AML-193 (cell line): ENCODE measurements at places on chromosomes 7 and 10.

GRCh38 chr10:58856508-58857240, 319.8 kb upstream of the PHYHIPL start:
- DNase-seq = no peak

GRCh38 chr7:40288827-40289226, 154.0 kb downstream of the SUGCT start:
- no peak for DNase-seq

- DNase-seq = no peak
Observed at GRCh38 chr7:66867198-66867790, 53.7 kb upstream of the TMEM248 start.

DNA sequence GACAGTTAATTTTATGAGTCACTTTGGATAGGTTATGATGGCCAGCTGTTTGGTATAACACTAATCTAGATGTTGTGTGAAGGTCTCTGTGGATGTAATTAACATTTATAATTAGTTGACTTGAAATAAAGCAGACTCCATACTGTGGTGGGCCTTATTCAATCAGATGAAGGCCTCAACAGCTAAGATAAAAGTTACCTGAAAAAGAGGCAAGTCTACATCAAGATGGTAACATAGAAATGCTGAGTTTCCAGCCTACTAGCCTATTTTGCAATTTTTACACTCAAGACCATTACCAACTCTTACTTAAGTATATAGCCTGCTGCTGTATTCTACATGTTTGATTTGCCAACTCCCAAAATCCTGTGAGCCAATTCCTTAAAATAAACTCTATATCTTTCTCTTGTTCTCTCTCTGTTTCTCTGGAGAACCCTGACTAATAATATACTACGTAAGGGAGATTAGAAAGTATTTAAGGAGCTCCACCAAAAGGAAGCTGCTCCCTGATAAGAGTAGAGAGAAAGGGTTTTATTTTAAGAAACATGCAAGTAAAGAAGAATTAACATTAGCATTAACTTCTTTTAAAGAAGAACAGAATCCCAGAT, 42.7 kb downstream of the ZNF438 start:
- no peak for DNase-seq

DNA sequence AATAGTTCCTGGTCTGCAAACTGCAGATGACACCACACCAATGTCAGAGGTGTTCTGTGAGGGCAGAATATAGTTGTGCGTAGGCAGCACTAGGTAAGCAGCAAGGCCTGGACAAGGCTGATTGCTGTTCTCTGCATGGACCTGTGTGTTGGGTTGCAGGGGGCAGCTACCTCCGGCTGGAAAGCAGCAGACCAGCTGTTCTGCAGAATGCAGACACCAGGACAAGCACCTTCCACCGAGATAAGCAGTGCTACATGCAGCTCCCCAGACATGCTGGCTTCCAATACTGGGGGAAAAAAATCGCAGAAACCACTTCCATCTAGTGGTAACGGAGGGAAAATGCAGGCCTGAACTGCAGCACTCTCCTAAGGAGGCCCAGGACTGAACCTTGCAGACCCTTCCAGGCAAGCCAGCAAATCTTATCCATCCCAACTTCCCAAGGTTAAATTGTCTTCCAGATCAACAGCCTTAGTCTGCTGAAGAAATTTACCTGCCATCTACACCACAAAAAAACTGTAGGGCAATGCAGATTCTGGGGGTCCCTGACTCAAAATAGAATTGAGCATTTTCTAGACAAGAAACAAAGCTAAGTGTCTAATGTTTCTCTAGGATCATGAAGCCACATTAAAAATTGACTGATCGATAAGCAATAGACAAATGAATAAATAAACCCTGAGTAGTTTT, 50.5 kb upstream of the COBL start:
- DNase-seq = peak; percentile 17

- no peak for DNase-seq
Observed at GRCh38 chr10:130064783-130065182, 45.8 kb downstream of the C10orf143 start.

GRCh38 chr7:129652914-129653313, 41.4 kb downstream of the NRF1 start:
- no peak for DNase-seq

DNA sequence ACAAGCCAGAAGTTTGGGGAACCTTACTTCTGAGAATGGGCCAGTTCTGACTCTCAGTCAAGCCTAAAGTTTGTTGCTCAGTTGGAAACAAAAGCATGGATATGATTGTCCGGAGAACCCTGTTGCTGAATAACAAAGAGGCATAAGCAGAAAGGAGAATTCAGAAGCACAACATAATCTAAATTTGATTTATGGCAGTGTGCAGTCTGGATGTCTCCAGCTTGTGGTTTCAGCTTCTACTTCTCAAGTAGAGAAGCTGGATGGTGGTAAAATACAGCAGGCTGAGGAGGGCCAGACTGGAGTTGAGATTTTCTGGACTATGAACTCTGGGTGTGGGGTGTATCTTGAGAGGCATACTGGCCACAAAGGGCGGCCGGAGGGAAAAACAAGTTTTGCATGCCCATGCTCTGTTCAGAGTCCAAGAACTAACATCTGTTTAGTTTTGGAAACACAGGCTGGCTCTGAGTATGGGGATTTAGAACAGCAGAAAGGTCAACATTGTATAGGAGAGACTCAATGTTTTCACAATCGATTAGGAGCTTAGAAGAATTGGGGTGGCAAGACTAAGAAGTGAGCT, 592.9 kb downstream of the CNTNAP2 start:
- no peak for DNase-seq

DNA sequence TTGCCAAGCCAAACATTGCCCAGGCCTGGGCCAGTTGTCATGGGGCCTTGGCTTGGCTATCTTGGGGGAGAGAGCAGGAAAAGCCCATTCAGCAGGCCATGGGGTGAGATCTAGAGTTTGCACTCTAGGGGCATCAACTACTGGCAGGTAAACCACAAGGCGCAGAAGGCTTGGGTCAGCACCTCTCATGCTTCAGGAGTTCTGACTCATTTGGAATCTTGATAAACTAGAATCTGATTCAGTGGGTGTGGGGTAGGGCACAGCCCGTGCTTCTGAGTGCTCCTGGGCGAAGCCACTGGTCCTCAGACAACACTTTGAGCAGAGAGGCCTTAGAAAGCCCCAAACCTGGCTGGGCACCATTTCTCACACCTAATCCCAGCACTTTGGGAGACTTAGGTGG, 81.1 kb downstream of the RGS10 start:
- no peak for DNase-seq

DNA sequence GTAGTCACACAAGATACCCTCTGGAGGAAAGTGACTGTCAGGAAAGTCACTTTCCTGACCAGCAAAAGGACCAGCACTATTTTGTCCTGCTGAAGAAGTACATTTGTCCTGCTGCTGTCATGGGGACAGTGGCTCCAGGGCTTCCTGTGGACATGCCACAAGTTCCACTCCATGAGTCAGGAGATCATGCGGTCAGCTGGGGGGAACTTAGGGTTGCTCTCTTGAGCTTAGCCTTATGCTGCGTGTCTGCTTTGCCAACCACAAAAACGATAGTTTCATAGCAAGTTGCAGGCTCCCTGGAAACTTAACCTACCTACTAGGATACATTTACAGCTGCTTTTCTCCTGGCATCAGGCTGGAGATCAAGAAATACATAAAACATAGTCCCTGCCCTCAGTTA, 19.8 kb upstream of the ALOX5 start:
- DNase-seq = peak; percentile 80

DNA sequence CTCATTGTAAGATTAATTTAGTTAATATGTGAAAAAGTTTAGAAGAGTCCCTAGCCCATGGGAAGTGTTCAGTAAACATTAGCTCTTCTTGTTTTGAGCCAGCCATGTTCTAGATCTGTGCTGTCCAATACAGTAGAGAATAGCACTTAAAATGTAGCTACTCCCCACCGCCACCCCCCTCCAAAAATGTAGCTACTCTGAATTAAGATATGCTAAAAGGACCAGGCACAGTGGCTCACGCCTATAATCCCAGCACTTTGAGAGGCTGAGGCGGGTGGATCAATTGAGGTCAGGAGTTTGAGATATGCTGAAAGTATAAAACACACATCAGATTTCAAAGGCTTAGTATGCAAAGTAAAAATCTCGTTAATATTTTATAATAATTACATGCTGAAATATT, 47.3 kb upstream of the MXI1 start:
- DNase-seq = no peak

GRCh38 chr7:30238721-30239441, 45.5 kb upstream of the ZNRF2 start:
- DNase-seq = no peak

GRCh38 chr10:13971601-13972475, 358.9 kb downstream of the FRMD4A start:
- no peak for DNase-seq

DNA sequence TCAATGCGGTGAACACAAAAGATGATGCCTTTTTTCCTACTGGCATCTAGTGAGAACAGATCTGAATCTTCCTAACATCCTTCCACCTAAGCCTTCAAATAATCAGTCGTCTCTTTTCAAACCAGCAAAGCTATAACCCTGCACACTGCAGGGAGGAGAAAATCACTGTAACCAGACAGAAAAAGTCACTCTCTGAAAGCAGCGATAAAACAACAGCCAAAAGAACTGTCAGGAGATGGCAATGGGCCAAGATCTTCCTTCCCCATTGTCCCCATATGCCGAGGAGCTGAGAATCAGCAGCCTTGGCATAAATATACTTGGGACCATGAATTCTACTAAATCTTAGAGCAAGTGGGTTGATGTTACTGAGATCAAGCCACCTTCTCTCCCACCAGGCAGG, 13.1 kb downstream of the FZD9 start:
- DNase-seq = no peak

- DNase-seq = no peak
Observed at GRCh38 chr10:4736183-4736582, 89.8 kb upstream of the AKR1E2 start.
